ENCODE measurements at places on chromosomes 3 and 15. TPM values are rescaled to one million over a fixed set of nuclear protein-coding genes. Genes with fewer than 3 reads are reported as not detected.

- DNase-seq, result no peak
Measured at GRCh38 chr3:89268059-89268458, 160.6 kb downstream of the EPHA3 start.

- H3K36me3 ChIP-seq, result no peaks in the 10 kb centered on the region
- no peaks in the 10 kb centered on the region for H3K27me3 ChIP-seq
- no peaks in the 10 kb centered on the region for H3K4me1 ChIP-seq
- H3K27ac ChIP-seq, result no peak overlapping the region
Measured at GRCh38 chr15:87387766-87388165, 868.8 kb downstream of the NTRK3 start.

- H3K4me1 ChIP-seq, result no peaks in the 10 kb centered on the region
- DNase-seq, result no peak
- H3K27ac ChIP-seq, result no peak overlapping the region
- H3K4me3 ChIP-seq, result no peak overlapping the region
Measured at GRCh38 chr3:8490079-8490552, 11.5 kb upstream of the LMCD1 start.

Gene SERPINI2
- not detected for total RNA-seq

DNA sequence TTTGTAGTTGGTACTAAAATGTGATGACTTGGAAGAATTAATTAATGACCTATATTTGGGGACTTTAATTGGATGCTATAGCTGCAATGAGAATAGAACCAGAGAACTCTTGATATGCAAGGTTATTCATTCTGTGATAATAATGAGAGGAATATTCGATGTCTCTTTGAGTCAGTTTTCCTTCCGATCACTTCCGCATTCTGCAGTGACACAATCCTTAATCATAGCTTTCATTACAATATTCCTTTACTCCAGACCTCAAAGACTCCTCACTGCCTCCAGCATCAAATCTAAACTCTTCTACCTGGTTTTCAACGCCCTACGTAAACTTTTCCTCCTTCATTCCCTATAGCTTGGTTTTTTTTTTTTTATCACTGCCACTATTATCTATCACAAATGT is 21.6 kb downstream of the B3GNT5 start:
- H3K4me1 ChIP-seq, result no peaks in the 10 kb centered on the region
- H3K27ac ChIP-seq, result peak overlapping the region; percentile 23
- H3K36me3 ChIP-seq, result no peaks in the 10 kb centered on the region
